Fibroblast of villous mesenchyme (primary cell): ENCODE measurements at places on chromosomes 12 and 14.

GRCh38 chr12:75644472-75645072 is 133.2 kb upstream of the KRR1 start:
- DNase-seq = no peak

DNA sequence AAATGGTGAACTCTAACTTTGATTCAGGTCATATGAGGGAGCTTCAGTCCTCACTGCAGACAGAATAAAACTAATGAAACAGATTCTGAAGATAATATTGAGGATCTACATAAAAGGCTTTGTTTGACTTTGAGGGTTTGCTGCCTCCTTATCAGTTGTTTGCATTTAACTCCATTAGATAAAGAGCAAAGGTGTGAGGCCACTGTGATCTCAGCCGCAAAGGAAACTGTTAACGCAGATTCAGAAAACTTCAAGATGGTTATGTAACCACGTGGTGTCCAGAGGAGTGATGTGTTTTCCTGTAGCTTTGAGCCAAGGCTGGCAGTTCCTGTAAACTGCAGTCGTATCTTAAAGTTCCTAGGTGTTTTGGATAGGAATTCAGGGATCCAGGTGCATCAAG is 67.8 kb downstream of the METTL25 start:
- DNase-seq = no peak

DNA sequence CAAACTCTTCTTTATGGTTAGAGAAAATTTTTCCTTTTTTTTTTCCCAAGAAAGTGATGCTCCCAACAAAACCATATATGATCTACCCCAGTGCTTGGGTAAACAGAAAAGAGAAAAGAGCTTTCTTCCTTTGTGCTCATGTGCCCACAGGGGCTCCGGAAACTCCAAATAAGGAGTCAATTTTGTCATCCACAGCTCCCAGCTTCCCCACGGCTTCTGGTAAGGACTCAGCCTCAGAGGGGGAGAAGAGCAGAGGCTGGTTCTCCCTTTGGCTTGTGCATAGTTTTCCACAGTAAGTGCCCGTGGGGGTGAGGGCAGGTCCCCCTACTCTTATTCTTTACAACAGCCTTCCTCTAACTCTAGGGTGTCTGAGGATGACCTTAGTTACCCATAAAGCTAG is 13.3 kb upstream of the RGS6 start:
- DNase-seq = no peak

DNA sequence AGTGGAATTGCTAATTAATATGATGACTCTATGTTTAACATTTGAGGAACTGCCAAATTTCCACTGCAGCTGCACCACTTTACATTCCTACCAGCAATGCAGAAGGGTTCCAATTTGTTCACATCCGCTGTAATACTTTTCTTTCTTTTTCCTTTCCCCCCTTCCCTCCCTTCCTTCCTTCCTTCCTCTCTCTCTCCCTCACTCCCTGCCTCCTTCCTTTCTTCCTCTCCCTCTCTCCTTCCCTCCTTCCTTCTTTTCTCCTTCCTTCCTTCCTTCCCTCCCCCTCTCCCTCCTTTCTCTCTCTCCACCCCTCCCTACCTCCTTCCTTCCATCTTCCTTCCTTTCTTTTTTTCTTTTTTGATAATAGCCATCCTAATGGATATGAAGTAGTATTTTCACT is 3.2 kb upstream of the PFKM start:
- no peak for DNase-seq
